ENCODE measurements at places on chromosomes 2 and 18.

DNA sequence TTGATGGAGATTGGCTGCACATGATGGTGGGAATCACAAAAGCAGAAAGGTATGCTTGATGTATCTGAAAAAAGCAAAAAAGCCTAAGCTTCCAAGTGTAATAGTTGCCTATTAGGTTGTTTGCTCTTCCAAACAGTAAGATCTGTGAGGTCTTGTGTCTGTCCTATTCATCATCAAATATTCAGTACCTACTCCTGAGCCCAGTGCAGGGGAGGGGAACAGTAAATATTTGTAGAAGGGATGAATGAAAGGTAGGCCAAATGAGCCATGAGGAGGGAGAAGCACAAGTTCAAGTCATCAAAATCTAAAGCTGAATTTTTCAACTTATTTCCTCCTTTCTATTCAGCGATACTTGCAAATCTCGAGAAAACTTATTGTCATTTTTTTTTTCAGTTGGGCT is 153.2 kb upstream of the ETAA1 start:
- no peak for DNase-seq

DNA sequence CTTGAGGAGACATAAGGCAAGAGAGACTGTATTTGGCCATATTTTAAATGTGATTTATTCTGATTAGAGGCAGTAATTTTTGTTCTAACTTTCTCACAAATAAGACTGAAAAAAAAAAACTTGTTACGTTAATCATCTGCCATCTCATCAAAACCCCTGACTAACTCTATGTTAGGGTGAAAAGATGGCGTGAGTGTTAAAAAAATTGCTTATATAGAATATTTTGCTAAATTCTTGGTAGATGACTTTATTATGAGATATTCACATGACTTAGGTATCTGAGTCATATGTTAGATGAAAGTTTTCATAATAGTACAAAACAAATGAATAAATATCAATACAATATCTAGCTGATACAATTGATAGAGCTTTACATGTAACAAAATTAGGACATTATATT is 1508.7 kb upstream of the TMEFF2 start:
- DNase-seq: no peak

- no peak for DNase-seq
These were observed 359.9 kb upstream of the SLC14A2 start for GRCh38 chr18:45255197-45255890.

DNA sequence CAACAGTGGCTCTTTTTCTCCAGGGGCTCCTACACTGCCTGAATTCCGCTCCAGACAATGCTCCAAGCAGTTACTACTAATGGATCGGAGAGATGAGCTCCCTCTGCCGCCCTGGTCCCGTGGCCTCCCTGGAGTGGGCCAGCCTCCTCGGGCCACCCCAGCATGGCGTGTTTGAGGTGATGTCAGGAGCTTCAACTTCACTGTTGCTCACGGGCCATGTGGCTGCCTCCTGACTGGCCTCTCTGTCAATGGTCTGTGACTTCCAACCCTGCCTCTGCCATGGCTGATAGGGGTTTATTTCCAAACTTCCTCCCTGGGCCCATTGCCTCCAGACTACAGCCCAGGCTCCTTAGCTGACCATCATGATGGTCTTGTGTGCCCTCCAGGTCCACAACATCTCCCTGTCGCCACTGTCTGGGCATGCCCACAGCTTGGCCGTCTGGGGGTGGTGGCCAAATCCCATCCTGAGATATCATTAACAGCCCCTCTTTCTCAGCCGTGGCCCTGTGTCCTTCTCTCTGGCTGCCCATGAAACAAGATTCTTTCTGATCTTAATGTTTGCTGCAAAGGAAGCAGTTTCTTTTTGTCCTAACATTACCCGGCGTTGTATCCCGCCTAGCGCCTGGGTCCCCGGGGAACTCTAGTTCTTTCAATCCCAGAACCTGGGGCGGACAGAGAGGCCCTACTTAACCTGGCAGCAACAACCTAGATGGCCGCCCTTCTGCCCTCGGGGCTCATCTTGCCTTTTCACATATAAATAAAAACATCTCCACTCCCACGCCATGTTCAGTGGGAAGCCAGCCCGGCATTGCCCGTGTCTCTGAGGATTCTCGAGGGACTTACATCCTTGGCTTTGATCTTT is 38.1 kb downstream of the ATOH8 start:
- no peak for DNase-seq

GRCh38 chr2:227488045-227488444 is 16.1 kb downstream of the AGFG1 start:
- no peak for DNase-seq

DNA sequence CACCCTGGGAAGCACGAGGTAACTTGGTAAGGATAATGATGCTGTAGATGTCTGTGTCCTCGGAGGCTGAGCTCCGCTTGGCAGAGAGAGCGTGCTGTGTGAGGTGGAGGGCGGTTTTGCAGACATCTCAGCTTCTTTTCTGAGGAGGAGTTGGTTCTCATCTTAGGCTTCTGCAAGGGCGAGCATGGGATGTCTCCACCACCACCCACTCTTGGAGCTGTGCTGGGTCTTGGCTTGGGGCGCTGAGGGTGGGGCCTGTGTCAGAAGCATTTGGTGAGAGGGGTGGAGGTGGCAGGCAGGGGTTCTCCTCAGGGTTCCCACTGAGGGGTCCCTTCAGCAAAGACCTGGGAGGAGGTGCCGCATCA is 9.2 kb downstream of the OXER1 start:
- DNase-seq: no peak

GRCh38 chr2:38653715-38654527 is 12.0 kb upstream of the GALM start:
- peak; percentile 82 for DNase-seq

DNA sequence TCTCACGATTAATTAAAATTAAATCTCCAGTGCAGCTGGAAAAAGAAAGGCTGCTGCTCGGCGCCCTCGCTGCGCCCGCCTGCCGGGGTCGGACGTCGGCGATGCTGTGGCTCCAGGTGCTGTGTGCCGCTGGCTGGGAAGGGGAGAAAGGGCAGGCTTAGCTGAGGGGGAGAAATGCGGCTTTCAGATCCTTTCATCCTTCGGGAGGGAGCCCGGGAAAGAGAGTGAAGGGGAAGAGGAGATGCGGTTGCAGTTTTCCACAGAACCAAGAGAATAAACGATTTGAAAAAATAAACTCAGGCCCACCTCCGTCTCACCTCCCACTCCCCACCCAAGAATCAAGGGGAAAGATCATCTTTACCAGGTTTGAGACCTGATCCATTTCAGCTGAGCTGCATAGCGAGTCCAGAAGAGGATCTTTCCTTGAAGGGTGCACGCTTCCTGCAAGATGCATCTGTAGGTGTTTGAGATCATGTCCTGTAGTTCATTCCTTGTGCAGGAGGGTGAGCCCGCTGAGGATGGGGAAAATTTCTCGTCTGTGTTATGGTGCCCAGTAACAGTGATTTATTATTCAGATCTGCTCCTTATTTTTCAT is 495 bp downstream of the TMEM169 start:
- DNase-seq: no peak

- no peak for DNase-seq
These were observed 142.0 kb downstream of the MBD5 start for GRCh38 chr2:148162871-148163270.

DNA sequence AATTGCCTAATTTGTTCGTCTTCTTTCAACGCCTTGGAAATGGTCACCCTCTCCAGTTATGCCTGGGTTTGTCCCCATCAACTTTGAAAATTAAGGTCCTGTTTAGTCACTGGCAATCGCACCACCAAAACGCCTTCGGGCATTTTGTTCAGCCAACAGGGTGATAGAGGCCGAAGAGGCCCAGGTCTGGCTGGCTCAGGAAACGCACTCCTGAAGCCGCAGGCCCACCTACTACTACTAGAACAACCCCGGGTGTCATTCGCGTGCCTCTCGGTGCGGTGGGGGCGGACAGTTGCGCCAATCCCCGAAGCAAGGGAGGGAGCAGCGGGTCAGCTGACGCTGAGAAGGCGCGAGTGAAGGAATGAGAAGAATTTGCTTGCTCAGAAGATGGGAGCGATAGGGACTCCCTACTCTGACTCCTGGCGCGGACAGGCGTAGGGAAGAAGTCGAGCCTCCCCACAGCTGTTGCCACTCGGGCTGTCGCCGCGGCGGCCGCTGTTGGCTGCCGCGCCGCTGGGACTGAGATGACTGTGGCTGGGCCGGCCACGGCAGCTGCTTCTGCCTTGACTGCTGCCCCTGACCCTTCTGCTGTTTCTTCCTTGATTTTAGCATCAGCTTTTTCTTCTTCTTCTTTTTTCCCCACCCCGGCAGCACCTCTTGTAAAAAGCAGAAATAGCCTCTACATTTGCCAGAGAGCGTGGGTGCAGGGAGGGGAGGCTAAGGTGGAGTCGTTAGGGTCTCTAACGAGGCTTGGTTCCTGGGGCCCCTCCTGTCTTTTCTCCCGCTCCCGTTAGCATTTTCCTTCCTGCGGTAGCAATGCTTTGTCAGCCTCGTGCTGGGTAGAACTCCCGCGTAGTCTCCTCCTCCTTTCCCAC is 387.6 kb downstream of the FIGN start:
- DNase-seq: no peak

DNA sequence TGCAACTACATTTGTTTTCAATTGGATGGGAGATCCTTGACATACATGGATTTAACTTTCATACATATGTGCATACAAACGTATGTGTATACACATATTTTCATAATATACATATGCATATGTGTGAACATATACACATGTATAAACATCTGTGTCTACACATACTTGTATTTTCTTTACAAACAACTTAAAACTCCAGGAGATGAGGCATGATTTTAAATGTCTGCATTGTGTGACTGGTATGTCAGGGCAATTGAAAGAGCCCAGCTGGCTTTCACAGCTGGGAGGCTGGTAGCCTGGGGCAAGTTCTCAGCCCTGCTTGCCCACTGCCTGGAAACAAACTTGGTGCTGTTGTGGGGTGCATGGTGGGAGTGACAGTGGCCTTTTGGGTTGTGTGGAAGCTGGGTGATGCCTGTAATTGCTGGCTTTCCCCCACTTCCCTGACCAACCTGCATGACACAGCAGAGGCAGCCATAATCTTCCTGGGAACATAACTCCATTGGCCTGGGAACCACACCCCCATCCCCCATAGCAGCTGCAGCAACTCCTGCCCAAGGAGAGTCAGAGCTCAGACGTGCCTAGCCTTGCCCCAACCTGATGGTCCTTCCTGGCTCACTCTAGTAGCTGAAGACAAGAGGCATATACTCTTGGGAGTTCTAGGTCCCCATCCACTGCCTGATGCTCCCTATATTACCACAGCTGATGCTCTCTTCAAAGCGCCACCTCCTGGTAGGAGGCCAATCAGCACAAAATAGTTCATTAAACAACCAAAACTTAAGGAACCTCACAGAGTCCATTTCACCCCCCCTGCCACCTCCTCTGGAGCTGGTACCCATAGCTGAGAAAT is 158.3 kb downstream of the CERS6 start:
- DNase-seq: no peak

- DNase-seq: no peak
These were observed 272.5 kb downstream of the TDRD15 start for GRCh38 chr2:21396252-21396651.

- no peak for DNase-seq
These were observed 493.1 kb downstream of the XIRP2 start for GRCh38 chr2:167381349-167381748.

DNA sequence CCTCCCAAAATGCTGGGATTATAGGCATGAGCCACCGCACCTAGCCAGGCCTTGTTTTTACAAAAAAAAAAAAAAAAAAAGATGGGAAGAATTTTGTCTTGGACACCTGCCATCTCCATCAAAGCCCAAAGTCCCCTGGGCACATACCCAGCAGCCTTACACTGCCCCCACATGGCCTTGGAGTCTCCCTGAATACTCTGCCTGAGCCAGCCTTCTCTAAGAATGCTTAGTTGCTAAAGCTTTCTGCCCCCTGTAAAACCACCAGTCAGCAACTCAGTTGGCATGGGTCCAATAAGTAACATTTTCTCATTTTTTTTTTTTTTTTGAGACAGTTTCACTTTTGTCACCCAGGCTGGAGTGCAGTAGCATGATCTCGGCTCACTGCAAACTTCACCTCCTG is 40.6 kb downstream of the SPC25 start:
- DNase-seq: no peak

DNA sequence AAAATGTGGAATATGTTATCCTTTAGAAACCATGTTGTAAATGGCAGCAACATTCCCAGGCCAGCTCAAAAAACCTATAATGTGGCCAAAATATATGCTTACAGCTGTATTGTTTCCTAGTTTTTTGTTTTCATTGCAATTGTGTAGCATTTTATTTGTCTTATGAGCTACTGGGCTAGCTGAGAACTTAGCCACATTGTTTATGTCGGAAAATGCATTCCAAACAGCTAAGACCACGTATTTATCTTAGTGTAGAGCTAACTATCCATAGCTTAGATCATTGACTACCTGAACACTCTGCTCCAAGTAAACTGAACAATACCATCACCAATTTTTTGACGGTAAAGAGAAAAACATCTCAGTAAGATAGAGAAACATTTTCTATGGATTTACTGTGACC is 38.4 kb downstream of the METAP1D start:
- DNase-seq: no peak

- DNase-seq: no peak
These were observed 126.0 kb downstream of the GLI2 start for GRCh38 chr2:120861576-120862191.

DNA sequence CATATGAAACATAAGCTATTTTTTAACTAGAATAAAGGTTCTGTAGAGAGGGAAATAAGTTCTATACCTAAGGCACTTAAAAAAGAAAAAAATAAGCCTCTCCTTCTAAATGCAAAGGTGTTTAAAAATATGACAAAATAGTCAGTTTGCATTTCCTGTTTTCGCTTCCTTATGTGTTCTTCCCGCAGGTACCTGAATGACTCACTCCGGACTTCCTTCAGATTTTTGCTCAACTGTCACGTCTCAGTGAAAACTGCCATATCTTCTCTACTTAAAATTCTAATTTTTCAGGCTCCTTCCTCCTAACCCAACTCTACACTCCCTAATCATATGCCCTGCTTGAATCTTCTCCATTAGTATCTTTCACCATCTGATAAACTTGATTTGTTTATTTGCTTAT is 1333.1 kb downstream of the LRP1B start:
- no peak for DNase-seq

GRCh38 chr2:4942441-4942840 is 749.7 kb upstream of the SOX11 start:
- DNase-seq: no peak

DNA sequence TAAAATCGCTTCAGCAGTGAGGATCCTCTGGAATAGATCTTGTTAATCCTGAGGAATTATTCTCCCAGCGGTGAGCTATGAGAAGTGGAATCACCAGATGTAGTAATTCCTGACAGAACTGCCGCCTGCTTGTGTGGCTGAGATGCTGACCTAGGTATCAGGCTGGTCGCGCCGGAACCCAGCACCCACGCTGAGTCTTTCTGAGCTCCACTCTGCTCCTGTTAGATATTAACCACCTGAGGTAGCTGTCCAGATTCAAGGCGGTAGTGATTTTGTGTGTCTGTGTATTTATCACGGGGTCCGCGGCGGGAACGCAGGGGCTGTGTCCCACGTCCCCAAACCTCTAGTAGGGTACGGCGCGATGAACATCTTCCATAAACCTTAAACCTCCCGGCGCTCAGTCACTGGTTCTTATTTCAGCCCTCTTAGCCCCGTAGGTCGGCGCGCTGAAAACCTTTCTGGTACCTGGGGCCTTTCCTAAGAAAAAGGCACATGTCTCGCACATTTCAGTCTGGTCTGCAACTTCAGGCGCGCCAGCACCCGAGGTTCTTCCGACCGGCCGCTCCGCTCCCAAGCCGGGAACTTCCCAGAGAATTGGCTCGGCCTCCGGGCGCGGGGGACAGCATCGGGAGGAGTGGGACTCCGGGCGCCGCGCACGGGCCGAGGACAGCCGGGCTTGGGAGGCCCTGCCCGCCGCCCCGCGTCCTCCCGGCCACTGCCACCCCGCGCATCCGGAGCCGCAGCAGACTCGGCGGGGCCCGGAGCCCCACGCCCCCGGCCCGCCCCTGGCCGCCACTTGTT is 542 bp upstream of the CNNM3 start:
- no peak for DNase-seq
